Endothelial cell of umbilical vein (primary cell): ENCODE measurements at places on chromosomes 16 and 17. TPM values are rescaled to one million over a fixed set of nuclear protein-coding genes. Genes with fewer than 3 reads are reported as not detected.

TPSAB1 gene
- not detected in 2 replicates for total RNA-seq

KRT27 gene
- not detected in 2 replicates for total RNA-seq

NOD2 gene
- 0.58 TPM in 1 of 2 replicates, not detected in the other for total RNA-seq

CACNG3 gene
- not detected in 2 replicates for total RNA-seq

NUP85 gene
- 98.3 and 105 TPM in 2 replicates for total RNA-seq

MOSMO gene
- total RNA-seq: 22.0 and 23.2 TPM in 2 replicates

PRSS53 gene
- 2.8 and 4.5 TPM in 2 replicates for total RNA-seq

CSF3 gene
- 2.4 and 2.9 TPM in 2 replicates for total RNA-seq

GRCh38 chr16:11736903-11737302, 5.8 kb downstream of the TXNDC11 start:
- H3K4me3 ChIP-seq: no peak overlapping the region
- H3K27me3 ChIP-seq: no peaks in the 10 kb centered on the region
- H3K36me3 ChIP-seq: peaks cover 16% of the 10 kb centered on the region
- DNase-seq: no peak
- no peak overlapping the region for H3K27ac ChIP-seq

GRCh38 chr17:78946631-78947030, 21.4 kb upstream of the TIMP2 start:
- H3K27ac ChIP-seq: no peak overlapping the region
- H3K4me1 ChIP-seq: no peaks in the 10 kb centered on the region
- no peak overlapping the region for H3K4me3 ChIP-seq
- H3K36me3 ChIP-seq: no peaks in the 10 kb centered on the region
- DNase-seq: no peak

- H3K4me1 ChIP-seq: no peaks in the 10 kb centered on the region
- no peak overlapping the region for H3K4me3 ChIP-seq
- no peaks in the 10 kb centered on the region for H3K27me3 ChIP-seq
These were observed 6.8 kb upstream of the ACSM1 start for GRCh38 chr16:20704281-20704680.

GRCh38 chr16:49998991-49999390, 26.0 kb upstream of the CNEP1R1 start:
- no peaks in the 10 kb centered on the region for H3K4me1 ChIP-seq
- H3K27ac ChIP-seq: no peak overlapping the region
- no peak for DNase-seq
- no peak overlapping the region for H3K4me3 ChIP-seq
- H3K27me3 ChIP-seq: peaks cover 4% of the 10 kb centered on the region
- H3K36me3 ChIP-seq: no peaks in the 10 kb centered on the region

- H3K27ac ChIP-seq: no peak overlapping the region
- DNase-seq: no peak
- H3K4me1 ChIP-seq: no peaks in the 10 kb centered on the region
- H3K36me3 ChIP-seq: no peaks in the 10 kb centered on the region
- no peak overlapping the region for H3K4me3 ChIP-seq
These were observed 13.2 kb downstream of the CA7 start for GRCh38 chr16:66857437-66857836.

DNA sequence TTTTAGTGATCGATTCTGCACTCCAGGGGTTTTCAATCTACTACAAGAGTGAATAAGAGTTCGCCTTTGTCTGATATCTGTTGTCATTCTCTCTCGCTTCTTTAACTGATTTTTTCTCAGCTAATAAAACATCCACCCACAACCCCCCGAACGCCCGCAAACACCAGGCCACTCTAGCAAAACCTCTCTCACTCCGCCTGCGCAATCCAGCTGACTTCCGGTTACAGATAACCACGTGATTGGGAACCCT, 338 bp upstream of the RPL19 start:
- peak; percentile 92 for DNase-seq
- H3K36me3 ChIP-seq: peaks cover 27% of the 10 kb centered on the region
- no peaks in the 10 kb centered on the region for H3K27me3 ChIP-seq
- H3K4me1 ChIP-seq: peaks cover 23% of the 10 kb centered on the region
- peak overlapping the region; percentile 99 for H3K4me3 ChIP-seq
